Esophagus squamous epithelium (tissue), 5 donors: ENCODE measurements at places on chromosomes 2 and 18.

- H3K27ac ChIP-seq = no peak overlapping the region
- H3K4me1 ChIP-seq = peaks cover 5% of the 10 kb centered on the region
- no peak overlapping the region for H3K4me3 ChIP-seq
- H3K36me3 ChIP-seq = no peaks in the 10 kb centered on the region
- no peaks in the 10 kb centered on the region for H3K27me3 ChIP-seq
These were observed 87.8 kb downstream of the LRATD1 start for GRCh38 chr2:14720319-14720718.

DNA sequence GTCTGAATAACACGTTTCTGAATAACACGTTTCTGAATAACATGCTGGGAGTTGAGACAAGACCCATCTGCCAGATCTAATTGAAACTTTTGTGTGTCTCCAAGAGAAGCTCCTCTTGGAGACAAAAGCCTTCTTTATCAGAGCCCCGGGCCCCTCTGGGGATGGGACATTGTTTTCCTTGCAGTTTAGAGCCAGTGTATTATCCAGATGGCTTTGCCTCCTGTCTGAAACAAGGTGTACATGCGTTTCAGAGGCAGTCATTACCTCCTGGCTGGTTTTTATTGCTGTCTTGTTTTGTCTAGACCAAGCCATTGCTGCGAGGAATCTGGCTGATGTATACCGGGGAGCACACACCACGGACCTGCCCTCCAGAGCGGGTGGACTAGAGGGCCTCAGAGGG is 7.8 kb downstream of the FOSL2 start:
- H3K27me3 ChIP-seq = no peaks in the 10 kb centered on the region
- peak overlapping the region; percentile 100 for H3K27ac ChIP-seq
- DNase-seq = no peak
- H3K4me3 ChIP-seq = peak overlapping the region; percentile 98
- peaks cover 92% of the 10 kb centered on the region for H3K4me1 ChIP-seq

- no peaks in the 10 kb centered on the region for H3K36me3 ChIP-seq
- H3K27me3 ChIP-seq = no peaks in the 10 kb centered on the region
- no peak overlapping the region for H3K4me3 ChIP-seq
- no peak overlapping the region for H3K27ac ChIP-seq
- no peak for DNase-seq
- no peaks in the 10 kb centered on the region for H3K4me1 ChIP-seq
These were observed 130.5 kb downstream of the DSEL start for GRCh38 chr18:67386032-67386431.

GRCh38 chr18:26440644-26441043 is 107.7 kb downstream of the KCTD1 start:
- no peak for DNase-seq
- no peaks in the 10 kb centered on the region for H3K36me3 ChIP-seq
- no peak overlapping the region for H3K4me3 ChIP-seq
- peaks cover 25% of the 10 kb centered on the region for H3K4me1 ChIP-seq
- H3K27me3 ChIP-seq = no peaks in the 10 kb centered on the region
- H3K27ac ChIP-seq = no peak overlapping the region

GRCh38 chr2:195037045-195037444 is 620.0 kb upstream of the SLC39A10 start:
- H3K36me3 ChIP-seq = no peaks in the 10 kb centered on the region
- DNase-seq = no peak
- no peaks in the 10 kb centered on the region for H3K27me3 ChIP-seq
- H3K4me3 ChIP-seq = no peak overlapping the region

- no peaks in the 10 kb centered on the region for H3K27me3 ChIP-seq
- peaks cover 14% of the 10 kb centered on the region for H3K4me1 ChIP-seq
- no peak overlapping the region for H3K27ac ChIP-seq
- DNase-seq = no peak
- H3K36me3 ChIP-seq = no peaks in the 10 kb centered on the region
These were observed 60.1 kb upstream of the GLI2 start for GRCh38 chr2:120675460-120676130.

GRCh38 chr2:238818561-238818960 is 29.3 kb upstream of the TWIST2 start:
- H3K4me1 ChIP-seq = no peaks in the 10 kb centered on the region
- H3K27ac ChIP-seq = no peak overlapping the region
- no peaks in the 10 kb centered on the region for H3K27me3 ChIP-seq
- no peak overlapping the region for H3K4me3 ChIP-seq

DNA sequence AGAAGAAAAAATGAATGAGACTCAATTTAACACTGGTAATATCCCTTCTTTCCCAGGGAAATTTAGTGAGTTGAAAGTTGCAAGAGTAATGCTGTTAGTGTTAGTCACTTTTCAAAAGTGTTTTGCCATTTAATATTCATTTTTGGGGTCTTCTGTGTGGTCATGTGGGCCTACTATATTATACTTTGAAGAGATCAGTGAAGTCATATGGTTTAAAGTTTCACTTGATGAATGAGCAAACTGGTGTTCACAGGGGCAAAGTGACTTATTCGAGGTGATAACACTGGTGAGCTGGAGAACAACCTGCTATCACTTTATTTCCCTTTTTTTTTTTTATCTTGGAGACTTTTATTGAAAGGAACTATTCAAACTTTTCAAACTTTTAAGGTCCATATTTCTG is 196.0 kb downstream of the PLCL1 start:
- no peaks in the 10 kb centered on the region for H3K4me1 ChIP-seq
- no peaks in the 10 kb centered on the region for H3K27me3 ChIP-seq
- H3K36me3 ChIP-seq = no peaks in the 10 kb centered on the region
- DNase-seq = no peak

DNA sequence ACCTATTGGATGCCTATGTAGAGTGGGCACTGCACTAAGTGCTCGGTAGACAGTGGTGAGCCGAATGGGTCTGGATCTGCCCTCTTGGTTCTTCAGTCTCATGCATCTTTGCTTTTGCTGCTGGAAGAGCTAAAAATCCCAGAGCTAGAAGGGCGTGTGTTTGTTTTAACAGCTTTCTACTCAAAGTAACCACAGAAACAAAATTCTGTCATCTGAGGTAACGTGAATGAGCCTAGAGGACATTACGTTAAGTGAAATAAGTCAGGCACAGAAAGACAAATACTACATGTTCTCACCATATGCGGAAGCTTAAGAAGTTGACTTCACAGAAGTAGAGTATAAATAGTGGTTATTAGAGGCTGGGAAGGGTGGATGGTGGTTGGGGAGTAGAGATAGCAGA is 119.8 kb downstream of the PLB1 start:
- no peaks in the 10 kb centered on the region for H3K27me3 ChIP-seq
- H3K36me3 ChIP-seq = no peaks in the 10 kb centered on the region
- peaks cover 30% of the 10 kb centered on the region for H3K4me1 ChIP-seq
- no peak for DNase-seq

DNA sequence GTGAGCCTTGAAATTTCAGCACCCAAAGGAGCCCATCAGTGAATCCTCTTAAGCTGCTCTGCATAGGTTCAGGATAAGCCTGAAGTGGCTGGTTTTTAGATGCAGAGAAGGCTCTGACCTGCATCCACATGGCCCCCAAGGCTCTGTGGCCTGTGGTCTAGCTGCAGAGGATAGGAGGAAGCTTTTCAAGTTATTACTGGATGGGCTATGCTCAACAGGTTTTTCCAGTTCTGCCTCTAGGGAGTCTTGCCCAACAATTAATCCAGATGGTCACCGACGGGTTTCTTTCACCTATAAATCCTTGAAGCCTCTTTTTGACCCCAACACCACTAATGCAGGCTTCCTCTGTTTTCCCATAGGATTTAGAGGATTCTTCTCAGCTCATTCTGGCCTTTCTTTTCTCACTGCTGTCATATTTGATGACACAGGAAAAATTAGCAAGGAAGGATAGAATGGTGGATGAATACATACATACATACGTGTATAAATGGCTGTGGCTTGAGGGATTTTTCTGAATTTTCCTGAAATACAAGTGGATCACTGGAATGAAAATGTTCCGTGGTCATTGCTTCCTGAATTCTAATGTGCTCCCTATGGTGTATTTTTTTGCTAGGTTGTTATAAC is 52.2 kb upstream of the BCL2L11 start:
- peaks cover 36% of the 10 kb centered on the region for H3K4me1 ChIP-seq
- no peaks in the 10 kb centered on the region for H3K27me3 ChIP-seq
- H3K27ac ChIP-seq = no peak overlapping the region
- H3K36me3 ChIP-seq = no peaks in the 10 kb centered on the region
- H3K4me3 ChIP-seq = no peak overlapping the region

GRCh38 chr2:176173567-176174381 is 14.7 kb upstream of the HOXD1 start:
- H3K36me3 ChIP-seq = no peaks in the 10 kb centered on the region
- H3K27ac ChIP-seq = no peak overlapping the region
- peaks cover 7% of the 10 kb centered on the region for H3K4me1 ChIP-seq
- DNase-seq = no peak

DNA sequence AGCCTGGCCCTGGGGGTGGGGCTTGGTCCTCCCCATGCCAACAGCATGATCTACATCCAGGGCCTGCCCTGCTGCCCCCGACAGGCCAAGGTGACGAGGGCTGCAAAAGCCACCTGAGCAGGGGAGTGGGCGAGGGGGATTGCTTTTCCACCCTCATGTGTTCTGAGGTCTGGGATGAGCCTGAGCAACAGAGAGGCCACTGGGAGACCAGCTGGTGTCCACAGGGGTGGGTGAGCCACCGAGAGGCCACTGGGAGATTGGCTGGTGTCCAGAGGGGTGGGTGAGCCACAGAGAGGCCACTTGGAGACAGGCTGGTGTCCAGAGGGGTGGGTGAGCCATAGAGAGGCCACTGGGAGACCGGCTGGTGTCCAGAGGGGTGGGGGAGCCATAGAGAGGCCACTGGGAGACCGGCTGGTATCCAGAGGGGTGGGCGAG is 147.4 kb upstream of the GPC1 start:
- no peak for DNase-seq
- H3K4me3 ChIP-seq = no peak overlapping the region
- no peak overlapping the region for H3K27ac ChIP-seq
- no peaks in the 10 kb centered on the region for H3K27me3 ChIP-seq
- H3K36me3 ChIP-seq = no peaks in the 10 kb centered on the region

DNA sequence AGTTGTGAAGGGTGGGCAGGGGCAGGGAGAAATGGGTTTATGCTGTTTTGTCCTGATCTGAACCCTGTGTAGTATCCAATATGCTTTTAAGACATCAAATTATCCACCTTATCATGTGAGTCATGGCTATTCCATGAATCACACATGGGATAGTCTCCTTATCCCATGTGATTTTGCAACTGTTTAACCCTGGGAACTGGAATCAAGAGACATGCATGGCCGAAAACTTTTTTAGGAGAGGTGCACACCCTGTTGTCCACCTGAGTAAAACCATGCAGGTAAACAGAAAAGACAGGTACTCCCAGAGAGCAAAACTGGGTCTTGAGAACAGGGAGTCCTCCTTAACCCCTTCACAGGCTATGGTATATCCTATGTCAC is 490.6 kb upstream of the HS6ST1 start:
- peaks cover 30% of the 10 kb centered on the region for H3K4me1 ChIP-seq
- no peak for DNase-seq
- H3K27ac ChIP-seq = peak overlapping the region; percentile 64
- no peak overlapping the region for H3K4me3 ChIP-seq

DNA sequence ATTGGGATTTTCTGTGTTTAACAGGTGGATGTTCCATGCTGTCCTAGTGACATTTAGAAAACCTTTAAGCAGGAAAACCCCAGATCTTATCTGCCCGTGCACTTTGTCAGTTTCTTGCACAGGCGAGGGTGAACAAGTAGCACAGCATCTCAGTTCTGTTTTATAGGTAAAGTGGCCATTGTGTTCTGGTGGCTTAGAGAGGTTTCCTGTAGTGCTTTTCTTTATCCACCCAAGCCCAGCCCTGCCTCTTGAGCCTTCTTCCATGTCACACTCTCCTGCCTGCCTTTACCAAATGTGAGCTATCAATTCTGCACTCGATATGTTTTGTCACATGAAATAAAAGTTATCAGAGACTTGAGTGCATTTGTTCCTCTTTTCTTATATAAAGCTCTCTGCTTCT is 135.3 kb upstream of the NOSTRIN start:
- H3K27ac ChIP-seq = no peak overlapping the region
- H3K27me3 ChIP-seq = no peaks in the 10 kb centered on the region
- DNase-seq = no peak
- H3K4me3 ChIP-seq = no peak overlapping the region
- H3K4me1 ChIP-seq = no peaks in the 10 kb centered on the region
- H3K36me3 ChIP-seq = no peaks in the 10 kb centered on the region

DNA sequence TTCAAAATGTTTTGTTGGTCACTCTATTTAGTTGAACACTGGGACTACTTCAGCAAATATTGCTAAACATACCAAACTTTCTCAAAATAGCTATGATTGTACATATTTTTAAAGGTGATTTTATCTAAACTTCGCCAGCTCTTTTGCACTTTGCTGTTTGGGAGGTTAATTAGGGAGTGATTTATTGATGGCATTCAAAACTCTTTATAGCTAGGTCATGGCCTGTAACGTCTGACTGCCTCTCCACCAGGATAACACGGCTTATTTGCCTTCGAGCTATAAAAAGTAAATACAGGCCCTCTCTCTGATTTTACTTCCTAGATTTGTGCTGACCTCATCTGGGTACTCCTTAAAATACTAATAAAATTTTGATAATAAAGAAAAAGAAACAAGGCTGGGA is 931.9 kb downstream of the DCDC2C start:
- H3K36me3 ChIP-seq = no peaks in the 10 kb centered on the region
- no peaks in the 10 kb centered on the region for H3K27me3 ChIP-seq
- H3K4me1 ChIP-seq = no peaks in the 10 kb centered on the region
- no peak overlapping the region for H3K4me3 ChIP-seq

DNA sequence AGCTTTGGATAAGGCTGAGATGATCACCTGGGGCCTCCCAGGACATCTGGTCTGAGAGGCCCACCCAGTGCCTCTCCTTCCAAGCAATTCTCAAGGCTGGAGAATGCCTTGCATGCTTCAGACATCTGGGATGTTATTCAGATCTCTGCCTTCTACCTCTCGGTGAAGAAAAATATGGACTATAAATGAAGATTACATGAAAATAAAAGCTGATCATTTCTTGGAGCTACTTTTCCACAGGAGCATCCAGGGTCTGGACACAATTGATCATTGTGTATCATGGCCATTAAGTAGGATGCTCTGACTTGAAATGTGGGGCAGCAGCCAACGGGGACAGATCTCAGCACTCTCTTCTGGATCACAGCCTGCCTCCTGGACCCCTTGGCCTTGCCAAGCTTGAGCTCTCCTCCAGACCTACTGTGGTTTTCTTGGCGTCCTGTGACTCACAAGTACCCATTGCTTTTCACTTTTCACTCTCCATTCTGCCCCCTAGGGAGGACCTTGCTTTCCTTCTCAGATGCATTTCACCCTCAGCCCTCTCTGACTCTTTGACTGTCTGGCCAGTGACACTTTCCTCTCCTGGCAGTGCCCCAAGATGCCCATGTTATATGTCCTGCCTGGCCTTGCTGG is 203.1 kb downstream of the INSIG2 start:
- no peaks in the 10 kb centered on the region for H3K36me3 ChIP-seq
- H3K27ac ChIP-seq = no peak overlapping the region
- no peak for DNase-seq
- H3K27me3 ChIP-seq = no peaks in the 10 kb centered on the region
- no peaks in the 10 kb centered on the region for H3K4me1 ChIP-seq

GRCh38 chr2:218883491-218884490 is 3.1 kb downstream of the WNT10A start:
- peaks cover 36% of the 10 kb centered on the region for H3K4me1 ChIP-seq
- H3K27me3 ChIP-seq = peaks cover 7% of the 10 kb centered on the region
- DNase-seq = no peak

DNA sequence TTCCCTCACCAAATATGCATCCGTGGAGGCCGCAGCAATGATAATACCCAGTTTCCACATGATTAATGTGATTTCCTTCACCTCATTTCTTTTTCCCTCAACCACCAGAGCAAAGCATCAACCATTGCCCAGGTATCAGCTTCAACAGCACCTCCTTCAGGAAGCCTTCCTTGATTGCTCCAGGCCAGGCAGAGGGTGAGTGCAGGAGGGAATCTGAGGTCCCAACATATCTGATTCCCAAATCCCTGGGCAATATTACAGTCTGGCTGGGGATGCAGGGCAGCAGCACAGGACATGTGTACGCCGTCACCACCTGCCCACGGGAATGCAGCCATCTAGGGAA is 142.4 kb upstream of the MYCN start:
- DNase-seq = no peak
- H3K4me3 ChIP-seq = no peak overlapping the region
- no peaks in the 10 kb centered on the region for H3K27me3 ChIP-seq
- no peak overlapping the region for H3K27ac ChIP-seq
- no peaks in the 10 kb centered on the region for H3K4me1 ChIP-seq
